Stimulated activated CD8-positive, alpha-beta memory T cell treated with anti-CD3 and anti-CD28 coated beads, Interleukin-15, amount 100 ng/mL, for 48 hours (primary cell): ENCODE measurements at places on chromosomes 6 and 20.

DNA sequence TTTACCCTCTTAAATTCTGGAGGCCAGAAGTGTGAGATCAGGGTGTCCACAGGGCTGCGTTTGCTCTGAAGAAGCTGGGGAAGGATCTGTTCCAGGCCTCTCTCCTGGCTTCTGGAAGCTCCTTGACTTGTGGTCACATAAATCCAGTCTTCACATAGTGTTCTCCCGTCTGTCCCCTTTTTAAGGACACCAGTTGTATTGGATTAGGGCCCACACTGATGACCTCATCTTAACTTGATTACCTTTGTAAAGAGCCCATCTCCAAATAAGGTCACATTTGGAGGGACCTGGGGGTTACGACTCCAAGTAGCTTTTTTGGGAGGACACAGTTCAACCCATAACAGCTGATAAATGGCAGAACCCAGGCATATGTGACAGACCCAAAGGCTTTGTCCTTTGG, 20.0 kb upstream of the WFDC2 start:
- DNase-seq, result no peak

GRCh38 chr6:33014841-33015634, 5.6 kb upstream of the HLA-DOA start:
- no peak for DNase-seq

DNA sequence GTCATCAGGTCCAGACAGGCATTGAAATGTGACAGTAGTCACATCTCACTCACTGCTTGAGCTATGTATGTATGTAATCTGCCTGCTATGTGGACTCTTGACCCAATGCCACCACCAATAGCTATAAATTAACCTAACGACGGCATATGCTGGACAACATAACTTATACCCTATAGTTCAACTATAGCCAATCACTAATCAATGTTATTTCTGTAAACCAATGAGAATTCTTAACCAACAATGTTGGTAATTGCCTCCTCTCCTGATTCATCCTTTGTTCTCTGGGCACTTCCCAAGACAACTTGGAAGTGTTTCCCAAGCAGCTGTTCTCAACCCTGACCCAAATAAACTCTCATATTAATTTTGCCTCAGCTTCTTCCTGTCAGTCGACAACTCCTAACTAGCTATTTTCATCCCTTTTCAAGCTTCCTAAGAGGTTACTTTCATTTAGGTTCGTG, 24.1 kb upstream of the SERPINB1 start:
- no peak for DNase-seq

DNA sequence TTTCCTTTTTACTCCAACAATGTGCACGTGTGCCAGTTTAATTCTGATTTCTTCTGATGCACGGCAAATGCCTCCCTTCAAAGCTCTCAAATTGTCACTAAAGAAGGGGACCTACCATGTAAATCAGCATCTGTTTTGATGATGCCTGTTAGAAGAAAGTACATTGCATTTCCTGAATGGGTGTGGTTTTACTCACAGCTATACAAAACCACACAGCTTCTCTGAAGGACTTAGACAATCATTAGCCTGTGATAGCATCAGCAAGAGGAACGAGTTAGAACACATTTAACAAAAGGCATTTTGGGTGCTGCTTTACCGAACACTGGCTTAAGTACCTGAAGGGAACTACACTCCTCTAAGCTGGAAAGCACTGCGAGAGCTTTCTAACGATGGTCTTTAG, 109.4 kb downstream of the ATXN1 start:
- no peak for DNase-seq

DNA sequence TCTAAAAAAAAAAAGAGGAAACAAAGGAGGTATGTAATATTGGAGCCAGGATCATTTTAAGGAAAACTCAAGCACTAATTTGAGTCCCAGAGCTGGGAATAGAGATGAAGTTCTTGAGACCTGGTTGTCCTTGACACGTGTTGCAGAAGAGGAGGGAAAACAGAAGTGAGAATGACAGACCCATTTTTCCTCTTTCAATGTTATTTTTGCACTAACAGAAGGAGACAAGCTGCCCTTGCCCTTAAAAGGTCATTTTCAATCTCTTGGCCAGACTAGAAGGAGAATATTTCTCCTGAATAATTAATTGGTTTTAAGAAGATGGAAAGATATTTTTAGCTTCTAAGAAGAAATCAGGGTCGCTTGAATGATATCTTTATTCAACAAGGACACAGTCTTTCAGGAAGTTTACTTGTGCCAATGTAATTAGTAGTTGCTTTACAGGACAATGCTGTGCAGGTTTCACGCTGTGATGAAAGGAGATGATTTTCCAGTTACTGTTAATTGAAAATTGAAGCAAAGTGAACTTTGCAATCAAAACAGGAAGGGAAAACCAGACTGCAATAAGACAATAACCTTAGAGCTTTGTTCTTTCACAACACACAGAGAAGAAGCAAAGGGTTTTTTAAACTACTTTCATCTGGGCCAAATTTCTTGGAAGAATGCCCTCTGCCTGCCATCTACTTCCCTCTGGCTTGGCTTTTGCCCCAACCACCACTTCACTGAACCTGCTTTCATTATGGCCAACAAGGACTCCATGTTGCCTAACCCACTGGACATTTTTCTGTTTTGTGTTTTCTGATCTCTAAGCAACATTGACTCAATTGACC, 107.8 kb upstream of the SHLD1 start:
- DNase-seq, result no peak

GRCh38 chr6:34301408-34301807, 52.6 kb upstream of the SMIM29 start:
- DNase-seq, result no peak

DNA sequence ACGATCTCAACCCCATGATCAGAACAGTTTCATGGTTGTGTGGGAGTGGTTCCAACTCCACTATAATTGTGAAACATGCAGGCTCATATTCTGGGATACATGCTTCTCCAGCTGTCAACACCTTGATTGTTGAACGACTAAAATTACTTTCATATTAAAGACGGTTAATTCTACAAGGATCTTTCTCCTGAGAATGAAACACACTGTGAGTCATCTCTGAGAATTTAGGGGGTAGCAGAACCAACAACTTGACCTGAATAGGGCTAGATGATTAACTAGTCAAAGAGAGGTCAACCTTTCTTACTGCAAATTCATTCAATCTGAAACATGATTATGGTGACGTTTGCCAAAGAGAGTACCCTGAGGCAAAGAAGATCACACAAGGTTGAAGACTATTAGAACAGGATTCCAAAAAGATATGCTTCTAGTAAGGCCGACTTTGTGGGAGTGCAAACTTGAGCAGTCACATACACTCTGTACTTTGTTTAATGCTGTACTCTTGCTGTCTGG, 175.2 kb upstream of the CITED2 start:
- DNase-seq, result no peak

DNA sequence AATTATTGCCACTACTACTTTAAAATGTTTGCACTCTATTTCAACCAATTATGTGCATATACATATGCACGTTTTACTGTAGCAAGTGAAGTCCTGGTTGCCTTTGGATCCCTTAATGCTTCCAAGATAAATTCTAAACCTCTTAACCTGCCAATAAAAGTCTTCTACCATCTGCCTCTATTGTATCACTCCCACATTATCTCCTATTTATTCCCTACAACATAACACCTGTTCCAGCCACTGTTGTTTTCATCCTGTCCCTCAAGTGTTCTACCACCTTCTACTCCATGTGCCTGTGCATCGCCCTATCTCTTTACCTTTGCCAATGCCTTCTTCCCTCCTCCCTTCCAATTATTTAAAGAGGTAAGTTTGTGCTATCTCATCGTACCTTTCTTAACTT, 499.0 kb upstream of the RNF217 start:
- no peak for DNase-seq

DNA sequence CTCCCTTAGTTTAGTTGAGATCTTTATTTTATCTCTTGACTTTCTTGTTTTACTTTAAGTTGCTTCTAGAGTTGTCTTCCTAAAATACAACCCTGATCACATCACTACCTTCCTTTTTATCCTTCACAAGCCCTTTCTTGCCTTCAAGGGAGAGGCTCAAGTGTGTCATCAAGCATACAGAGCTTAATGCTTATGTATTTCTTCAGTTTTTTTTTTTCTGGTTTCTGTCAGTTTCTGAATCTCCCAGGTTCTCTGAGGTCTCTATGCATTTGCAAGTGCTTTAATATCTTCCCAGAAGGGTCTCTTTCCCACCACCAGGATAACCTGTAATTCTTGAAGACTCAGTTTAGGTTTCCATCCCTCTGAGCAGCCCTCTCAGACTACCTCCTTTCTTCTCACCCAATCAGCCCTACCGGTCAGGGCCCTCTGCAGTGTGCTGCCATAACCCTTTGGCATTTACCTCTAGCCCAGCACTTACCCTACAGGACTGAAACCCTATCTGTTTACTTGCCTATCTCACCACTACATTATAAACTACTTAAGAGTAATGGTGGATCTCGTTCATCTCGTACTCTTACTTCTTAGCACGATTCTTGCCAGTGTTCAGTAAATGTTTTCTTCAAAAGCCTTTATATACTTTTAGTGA, 36.9 kb downstream of the EYA4 start:
- no peak for DNase-seq

DNA sequence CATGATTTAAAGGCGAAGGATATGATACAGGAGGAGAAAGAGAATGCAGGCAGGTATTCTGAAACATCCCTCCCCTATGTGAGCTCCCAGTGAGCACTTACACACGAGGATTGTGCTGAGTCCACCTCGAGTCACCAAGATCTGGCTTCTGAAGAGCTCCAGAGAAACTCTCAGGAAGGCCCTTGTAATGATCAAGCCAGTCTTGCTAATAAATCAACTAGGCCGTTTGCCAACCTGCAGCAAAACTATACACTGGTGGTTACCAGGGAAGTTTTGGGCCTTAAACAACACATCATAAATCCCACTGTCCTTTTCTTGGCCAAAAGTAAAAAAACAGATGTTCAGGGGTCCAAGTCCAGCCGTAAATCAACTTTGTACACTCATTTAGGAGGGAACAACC, 79.2 kb downstream of the STXBP5 start:
- no peak for DNase-seq

- DNase-seq, result no peak
Measured at GRCh38 chr6:101434601-101435000, 41.1 kb downstream of the GRIK2 start.

DNA sequence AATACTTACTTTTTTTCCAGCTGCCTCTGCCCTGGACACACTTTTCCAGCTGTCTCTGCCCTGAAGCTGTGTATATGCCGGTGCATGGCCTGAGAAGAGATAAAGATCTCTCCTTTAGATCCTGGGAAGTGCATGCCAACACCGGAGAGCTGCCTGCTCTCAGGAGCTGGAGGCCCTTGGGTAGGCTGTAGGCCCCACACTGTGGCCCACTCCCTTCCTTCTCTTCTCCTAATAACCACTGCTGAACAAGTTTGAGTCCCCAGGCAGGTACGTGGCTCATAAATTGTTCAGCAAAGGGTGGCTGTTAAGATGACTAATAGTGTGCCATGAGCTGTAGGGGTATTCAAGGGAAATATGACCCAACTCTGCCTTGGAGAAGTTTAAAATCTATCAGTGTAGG, 102.5 kb downstream of the CD24 start:
- no peak for DNase-seq

GRCh38 chr6:146700078-146700686, 101.4 kb downstream of the ADGB start:
- no peak for DNase-seq

- DNase-seq, result no peak
Measured at GRCh38 chr20:51960047-51960675, 157.8 kb upstream of the SALL4 start.

GRCh38 chr20:46205349-46205748, 87.2 kb downstream of the CD40 start:
- DNase-seq, result no peak

GRCh38 chr20:46695892-46696291, 6.6 kb upstream of the TP53RK start:
- DNase-seq, result no peak

- no peak for DNase-seq
Measured at GRCh38 chr6:68777956-68778355, 142.9 kb downstream of the ADGRB3 start.

DNA sequence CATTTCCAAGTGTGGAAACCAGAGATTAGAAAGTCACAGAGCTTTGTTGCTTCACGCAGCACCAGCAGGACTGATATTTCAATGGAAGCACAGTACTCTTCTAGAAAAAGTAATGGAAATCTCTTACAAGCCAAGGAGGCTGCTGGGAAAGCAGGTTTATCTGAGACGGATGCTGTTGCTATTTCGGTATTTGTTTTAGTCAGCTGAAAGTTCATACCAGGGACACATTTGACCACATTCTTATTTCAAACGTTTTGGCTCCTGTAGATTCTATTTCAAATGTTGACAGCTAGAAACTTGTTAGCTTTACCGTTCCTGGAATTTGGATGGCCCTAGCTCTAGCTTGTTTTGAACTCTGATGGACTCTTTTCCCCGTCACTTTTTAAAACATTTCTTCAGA, 3.7 kb upstream of the TMEM242 start:
- no peak for DNase-seq

GRCh38 chr6:38187811-38188590, 368.5 kb downstream of the ZFAND3 start:
- DNase-seq, result no peak

DNA sequence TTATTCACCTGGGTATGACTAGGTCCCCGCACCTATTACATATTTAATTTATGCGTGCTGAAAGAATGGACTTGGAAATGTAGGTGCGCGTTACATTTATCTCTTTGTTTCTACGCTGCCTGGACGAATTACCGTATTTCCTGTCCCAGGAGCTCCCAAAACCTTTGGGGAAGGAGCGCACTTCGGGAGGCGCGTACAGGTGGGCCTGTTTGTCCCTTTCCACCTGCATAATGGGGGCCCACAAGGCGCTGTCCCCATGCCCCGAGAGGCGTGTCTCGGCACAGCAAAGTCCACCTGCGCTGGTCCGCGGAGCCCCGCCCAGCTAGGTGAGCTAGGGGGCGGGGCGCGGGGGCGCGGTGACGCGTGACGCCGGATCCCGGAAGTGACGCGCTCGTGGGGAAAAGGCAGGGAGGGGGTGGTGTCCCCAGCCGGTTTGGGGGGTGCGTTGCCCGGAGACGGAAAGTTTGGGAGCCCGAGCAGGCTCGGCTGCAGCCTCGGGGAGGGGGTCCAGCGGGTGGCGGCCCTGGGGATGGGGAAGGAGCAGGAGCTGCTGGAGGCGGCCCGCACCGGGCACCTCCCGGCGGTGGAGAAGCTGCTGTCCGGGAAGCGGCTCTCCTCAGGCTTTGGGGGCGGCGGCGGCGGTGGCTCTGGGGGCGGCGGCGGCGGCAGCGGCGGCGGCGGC, at the start of gene ANKS1A:
Gene ANKS1A, plus strand, starts transcription at position 382 of the 682 bp plus-strand sequence. Its CDS starts 148 bp downstream, at position 530.
- peak; percentile 82 for DNase-seq

GRCh38 chr20:7207186-7207798, 439.8 kb downstream of the BMP2 start:
- DNase-seq, result no peak

GRCh38 chr20:43722153-43722505, 4.7 kb downstream of the GTSF1L start:
- peak; percentile 15 for DNase-seq

- no peak for DNase-seq
Measured at GRCh38 chr20:36093025-36093803, 61.3 kb upstream of the EPB41L1 start.
